ENCODE measurements at places on chromosomes 2 and 18.

DNA sequence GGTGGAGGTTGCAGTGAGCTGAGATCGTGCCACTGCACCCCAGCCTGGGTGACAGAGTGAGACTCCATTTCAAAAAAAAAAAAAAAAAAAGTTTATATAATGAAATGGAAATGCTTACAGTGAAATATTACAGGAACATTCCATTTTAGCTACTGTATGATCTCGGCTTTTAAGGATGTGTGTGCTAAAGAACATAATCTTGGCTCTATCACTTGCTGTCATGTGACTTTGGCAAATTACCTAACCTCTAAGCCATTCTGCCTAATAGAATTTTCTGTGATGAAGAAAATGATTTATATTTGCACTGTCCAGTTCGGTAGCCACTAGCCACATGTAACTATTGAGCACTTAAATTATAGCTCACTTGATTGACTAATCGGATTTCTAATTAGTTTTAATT lies 36.3 kb downstream of the SMAD4 start:
- no peak for DNase-seq

DNA sequence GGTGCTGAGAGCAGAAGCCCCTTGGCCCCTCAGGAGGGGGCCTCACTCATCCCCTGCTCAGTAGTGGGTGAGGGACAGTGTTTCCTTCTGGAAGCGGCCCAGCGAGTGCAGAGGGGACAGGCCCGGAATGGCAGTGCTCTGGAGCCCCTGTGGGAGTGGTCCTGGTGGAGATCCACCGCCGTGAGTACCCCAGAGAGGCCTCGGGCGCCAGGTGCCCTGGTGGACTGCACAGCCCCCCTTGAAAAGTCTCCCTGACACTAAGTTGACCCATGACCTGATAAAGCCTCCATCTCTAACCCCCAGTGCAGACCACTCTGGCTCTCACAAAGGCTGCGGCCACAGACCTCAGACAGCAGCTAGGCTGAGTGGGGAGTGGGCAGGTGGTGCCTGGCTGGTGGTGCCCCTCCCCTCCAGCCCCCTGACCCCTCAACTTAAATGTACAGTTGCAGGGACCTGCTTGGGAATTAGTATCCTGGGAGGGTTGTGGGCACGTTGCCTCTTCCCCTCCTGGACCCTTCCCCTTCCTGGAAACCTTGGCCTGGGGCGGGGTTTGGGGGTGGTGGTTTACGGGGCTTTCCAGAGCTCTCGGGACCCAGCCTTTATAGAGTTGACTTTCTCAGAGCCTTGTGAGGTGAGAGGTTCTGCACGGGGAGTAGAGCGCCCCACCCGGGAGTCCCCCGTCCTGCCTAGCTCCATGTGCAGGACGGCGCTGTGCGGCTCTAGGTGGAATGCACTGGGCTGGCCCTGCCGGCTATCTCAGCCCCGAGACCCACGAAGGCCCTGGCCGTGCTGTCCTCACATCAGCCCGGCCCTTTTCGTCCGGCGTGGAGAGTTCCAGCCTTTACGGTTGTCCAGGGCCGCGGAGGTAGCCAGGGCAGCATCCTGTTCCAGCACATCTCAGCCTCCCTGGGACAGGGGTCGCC lies 62.7 kb downstream of the RTP5 start:
- DNase-seq, result no peak

- DNase-seq, result no peak
Observed at GRCh38 chr18:12013186-12013916, 32.0 kb downstream of the IMPA2 start.

DNA sequence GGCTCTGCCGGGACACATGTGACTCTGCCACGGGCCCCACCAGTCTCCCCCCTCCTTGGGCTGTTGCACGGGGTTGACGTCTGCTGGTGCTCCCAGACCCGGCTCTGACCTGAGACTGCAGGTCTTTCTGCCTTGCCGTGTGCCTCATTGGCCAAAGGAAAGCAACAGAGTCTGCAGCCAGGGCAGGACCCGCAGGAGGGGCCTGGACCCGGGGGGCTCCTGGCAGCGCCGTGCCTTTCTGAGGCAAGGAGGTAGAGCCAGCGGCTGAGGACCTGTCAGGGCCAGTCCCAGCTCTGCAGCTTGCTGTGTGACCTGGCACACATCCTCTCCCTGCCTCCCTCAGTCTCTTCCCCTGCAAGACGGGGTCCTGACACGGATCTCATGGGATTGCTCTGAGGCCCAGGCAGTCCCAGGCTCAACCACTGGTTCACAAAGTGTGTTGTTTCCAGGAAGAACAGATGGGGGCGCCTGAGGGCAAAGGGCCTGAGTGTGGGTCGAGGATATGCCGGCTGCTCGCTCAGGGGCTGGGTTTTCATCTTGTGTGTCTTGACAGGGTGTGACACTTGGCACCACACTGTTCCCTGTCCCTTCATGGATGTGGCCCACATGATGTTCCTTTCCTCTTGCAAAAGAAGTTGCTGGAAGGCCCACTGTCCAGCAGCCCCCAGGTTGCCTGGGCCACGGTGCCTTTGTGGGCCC lies 9.0 kb downstream of the CAPN10 start:
- peak; percentile 58 for DNase-seq

GRCh38 chr2:189337656-189338055 lies 103.6 kb upstream of the WDR75 start:
- DNase-seq, result no peak

- DNase-seq, result no peak
Observed at GRCh38 chr2:239677453-239678185, 276.8 kb upstream of the HDAC4 start.

- peak; percentile 51 for DNase-seq
Observed at GRCh38 chr2:20424300-20425290, 22.3 kb upstream of the RHOB start.

- no peak for DNase-seq
Observed at GRCh38 chr18:8478968-8479370, 130.3 kb upstream of the RAB12 start.

GRCh38 chr18:66410692-66411091 lies 193.2 kb downstream of the CDH19 start:
- no peak for DNase-seq

DNA sequence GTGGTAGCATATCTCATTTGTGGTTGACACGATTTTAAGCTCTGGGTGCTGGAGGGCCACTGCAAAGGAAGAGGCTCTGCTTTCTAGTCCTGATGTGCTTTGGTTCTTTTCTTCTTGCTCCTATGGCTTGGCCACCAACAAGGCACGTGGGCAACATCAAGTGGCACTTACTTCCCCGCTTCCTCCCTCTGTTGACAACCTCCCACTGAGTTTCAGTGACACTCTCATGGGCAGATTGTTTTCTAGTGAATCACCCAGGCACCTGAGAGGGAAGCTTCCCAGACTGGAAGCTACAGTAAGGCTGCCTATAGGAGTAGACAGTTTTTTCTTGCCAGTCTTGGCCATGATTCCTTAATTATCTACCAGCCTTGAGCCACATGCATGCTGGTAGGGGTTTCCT lies 89.0 kb downstream of the NBAS start:
- DNase-seq, result no peak

- DNase-seq, result peak; percentile 53
Observed at GRCh38 chr2:12412898-12413305, 303.8 kb upstream of the TRIB2 start.

DNA sequence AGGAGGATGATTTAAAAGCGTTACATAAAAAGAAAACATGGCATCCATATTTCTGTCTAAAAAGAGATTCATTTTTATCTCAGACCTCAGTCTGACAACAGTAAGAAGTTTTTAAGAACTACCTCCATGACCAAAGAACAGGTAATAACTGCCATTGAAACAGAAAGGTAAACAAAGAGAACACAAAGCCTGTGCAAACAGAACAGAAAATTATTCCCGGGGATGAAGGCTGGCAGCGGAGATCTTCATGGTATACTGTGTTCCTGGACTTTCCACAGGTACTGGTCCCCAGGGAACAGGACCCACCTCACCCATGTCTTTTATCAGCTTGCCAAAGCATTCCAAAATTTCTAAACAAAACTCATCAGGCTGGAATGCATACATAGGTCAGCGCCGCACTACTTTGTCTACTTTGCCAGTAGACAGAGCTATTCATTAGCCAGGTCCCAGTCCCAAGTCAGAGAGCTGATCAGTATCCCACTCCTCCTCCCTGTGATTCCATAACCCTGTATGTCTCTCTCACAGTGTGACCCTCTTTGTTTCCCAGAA lies 277.3 kb downstream of the MBD2 start:
- DNase-seq, result no peak

DNA sequence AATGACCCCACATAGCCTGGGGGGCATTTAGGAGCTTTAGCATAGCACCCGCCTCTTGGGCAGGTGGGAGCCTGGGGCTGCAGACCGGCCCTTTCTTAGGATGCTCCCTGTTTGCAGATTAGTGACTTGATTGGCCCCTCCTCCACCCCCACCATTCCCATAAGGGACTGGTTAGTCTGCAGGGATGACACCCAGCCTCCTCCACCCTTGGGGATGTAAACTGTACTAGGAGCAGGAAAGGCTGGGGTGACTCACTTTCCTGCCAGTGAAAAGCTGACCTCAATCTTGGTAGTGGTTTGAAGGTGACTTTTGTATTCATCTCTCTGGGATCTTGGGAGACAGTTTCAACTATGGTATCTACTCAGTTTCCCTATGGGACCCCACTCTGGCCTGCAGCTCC lies 24.2 kb downstream of the CTIF start:
- no peak for DNase-seq
